GM04503 (cell line): ENCODE measurements at places on chromosomes 5 and 9.

GRCh38 chr9:8643464-8643863, 843.9 kb upstream of the DMAC1 start:
- DNase-seq, result no peak

DNA sequence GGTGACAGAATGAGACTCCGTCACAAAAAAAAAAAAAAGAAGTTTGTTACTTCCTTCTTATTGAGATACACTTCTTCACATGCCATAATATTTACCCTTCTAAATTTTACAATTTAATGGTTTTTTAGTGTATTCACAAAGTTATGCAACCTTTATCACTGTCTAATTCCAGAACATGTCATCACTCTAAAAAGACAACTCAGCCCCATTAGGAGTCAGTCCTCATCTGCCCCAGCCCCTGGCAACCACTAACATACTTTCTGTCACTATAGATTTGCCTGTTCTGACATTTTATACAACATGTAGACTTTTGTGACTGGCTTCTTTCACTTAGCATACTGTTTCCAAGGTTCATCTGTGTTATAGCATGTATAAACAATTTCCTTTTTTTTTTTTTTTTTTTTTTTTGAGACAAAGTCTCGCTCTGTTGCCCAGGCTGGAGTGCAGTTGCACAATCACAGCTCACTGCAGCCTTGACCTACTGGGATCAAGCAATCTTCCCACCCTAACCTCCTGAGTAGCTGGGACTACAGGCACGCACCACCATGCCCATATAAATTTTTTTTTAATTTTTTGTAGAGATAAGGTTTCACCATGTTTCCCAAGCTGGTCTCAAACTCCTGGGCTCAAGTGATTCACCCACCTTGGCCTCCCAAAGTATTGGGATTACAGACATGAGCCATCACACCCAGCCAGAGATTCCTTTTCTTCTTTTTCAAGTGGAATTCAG, 18.0 kb downstream of the AQP3 start:
- no peak for DNase-seq

GRCh38 chr9:119951090-119951489, 581.9 kb upstream of the BRINP1 start:
- DNase-seq, result peak; percentile 96

DNA sequence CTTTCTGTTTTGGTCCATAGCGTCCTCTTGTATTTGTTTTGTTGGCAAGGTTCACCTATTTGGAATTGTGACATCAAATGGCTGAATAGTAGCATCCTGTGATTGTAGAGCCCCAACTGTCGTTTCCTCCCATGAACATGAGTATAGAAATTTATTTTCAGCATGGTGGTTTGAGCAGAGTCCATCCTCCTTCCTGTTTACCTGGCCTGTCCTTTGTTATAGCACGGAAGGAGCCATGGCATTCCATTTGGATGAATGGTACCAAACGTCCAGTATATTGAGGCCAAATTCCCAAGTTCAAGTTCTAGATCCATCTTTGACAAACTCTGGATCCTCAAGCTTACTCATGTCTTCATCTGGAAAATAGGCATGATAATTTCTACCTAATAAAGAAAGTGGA, 16.8 kb downstream of the RASGRF2 start:
- DNase-seq, result no peak

DNA sequence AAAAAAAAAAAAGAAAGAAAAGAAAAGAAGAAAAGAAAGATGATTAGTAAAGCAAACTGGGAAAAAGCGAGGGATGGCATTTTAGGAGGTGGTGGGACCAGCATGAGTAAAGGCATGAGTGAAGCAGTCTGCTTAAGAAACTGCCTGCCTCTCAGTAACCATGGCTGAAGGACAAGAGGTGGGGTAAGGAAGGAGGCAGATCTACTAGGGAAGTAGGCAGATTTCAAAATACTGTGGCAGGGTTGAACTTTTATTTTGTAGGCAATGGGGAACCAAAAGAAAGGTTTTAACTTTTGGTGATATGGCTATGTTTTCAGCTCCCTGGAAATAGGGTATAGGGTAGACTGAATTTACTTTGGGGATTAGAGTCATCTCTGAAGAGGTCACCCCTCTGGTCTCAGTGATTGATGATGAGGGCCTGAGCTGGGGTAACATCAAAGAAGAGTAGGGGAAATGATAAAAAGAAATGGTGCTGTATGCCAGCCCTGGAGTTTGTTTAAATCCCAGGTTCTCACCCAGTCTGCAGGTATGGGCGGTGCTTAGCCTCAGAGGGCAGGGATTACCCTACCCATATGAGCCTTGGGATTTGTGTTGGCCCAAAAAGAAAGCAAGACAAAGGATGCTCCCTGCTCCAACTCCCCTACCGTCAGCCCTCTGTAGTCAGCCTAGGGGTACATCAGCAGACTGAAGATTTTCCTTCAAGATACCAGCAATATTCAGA, 316.2 kb downstream of the CWC27 start:
- DNase-seq, result no peak

GRCh38 chr9:69319324-69320025, 5.5 kb upstream of the ENTREP1 start:
- no peak for DNase-seq

- no peak for DNase-seq
Measured at GRCh38 chr5:27437594-27438200, 399.3 kb upstream of the CDH9 start.

- DNase-seq, result no peak
Measured at GRCh38 chr9:135818718-135819475, 88.4 kb downstream of the CAMSAP1 start.

- no peak for DNase-seq
Measured at GRCh38 chr9:108681851-108682590, 173.8 kb downstream of the ACTL7B start.

- no peak for DNase-seq
Measured at GRCh38 chr9:28365728-28366127, 792.4 kb upstream of the C9orf72 start.

- no peak for DNase-seq
Measured at GRCh38 chr5:68548959-68549676, 333.6 kb downstream of the PIK3R1 start.

DNA sequence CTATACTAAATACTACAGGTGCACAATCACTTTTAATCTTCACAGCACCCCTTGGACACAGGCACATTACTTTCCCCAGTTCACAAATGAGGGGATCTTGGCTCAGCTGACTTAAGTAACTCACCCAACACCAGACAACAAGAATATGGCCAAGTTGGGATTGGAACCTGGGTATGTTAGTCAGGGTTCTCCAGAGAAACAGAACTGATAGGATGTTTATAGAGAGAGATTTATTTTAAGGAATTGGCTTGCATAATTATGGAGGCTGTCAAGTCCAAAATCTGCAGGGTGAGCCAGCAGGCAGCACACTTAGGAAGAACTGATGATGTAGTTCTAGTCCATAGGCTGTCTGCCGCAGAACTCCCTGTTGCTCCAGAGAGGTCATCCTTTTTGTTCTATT, 312.9 kb downstream of the MAN2A1 start:
- DNase-seq, result no peak

GRCh38 chr5:109038209-109038840, 290.6 kb downstream of the FER start:
- no peak for DNase-seq

DNA sequence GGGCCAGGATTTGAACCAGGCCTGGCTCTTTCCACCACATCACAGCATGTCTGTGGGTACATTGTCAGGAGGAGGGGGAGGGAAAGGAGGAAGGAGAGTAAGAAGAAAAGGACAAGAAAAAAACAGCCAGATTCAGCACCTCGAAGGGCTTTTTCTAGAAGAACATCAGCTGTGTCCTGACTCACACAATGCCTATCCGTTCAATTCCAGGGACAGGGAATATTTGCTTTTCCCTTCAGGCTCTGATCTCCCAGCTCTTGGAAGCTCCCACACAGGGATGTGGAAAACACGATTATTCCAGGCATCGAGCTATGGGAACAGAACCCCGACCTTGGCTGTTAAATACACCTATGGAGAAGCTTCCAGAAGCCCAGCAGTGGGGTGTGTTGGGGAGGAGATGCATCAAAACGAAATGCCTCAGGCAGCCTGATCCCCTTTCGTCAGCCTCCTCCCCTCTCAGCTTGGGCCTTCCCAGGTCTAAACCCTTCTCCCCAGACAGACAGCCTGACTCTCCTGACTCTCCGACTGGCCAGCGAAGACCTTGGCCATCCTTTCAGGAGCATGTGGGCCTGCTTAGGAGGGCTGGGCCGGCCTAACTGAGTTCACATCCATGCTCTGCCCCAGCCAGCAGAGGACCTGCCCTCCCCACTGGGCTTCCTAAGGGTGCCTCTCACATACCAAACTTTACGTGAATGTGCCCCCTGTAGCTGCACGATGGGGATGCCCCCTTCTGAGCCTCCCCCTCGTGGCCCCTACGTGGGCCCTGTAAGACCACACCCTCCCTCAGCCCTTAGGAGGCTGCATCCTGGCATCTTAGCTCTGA, 54.4 kb downstream of the NEURL1B start:
- DNase-seq, result no peak

- no peak for DNase-seq
Measured at GRCh38 chr5:179348843-179349242, 3.6 kb upstream of the ADAMTS2 start.

DNA sequence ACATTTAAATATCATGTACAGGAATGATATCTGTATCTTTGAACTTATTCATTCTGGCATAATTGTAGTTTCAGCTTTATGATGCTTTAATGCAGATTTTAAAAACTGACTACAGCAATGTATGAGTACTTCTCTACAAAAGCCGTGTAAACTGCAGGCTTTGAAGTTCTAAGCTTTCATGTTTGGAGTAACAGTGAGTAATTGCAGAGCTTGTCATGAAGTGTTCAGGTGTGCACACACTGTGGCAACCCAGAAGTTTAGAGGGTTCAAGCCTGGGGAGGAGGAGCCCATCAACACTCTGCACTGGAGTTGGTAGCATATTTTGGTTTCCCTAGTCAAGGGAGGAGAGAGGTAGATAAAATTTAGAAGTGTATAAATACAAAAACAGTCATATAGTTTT, 130.9 kb downstream of the CD180 start:
- no peak for DNase-seq

DNA sequence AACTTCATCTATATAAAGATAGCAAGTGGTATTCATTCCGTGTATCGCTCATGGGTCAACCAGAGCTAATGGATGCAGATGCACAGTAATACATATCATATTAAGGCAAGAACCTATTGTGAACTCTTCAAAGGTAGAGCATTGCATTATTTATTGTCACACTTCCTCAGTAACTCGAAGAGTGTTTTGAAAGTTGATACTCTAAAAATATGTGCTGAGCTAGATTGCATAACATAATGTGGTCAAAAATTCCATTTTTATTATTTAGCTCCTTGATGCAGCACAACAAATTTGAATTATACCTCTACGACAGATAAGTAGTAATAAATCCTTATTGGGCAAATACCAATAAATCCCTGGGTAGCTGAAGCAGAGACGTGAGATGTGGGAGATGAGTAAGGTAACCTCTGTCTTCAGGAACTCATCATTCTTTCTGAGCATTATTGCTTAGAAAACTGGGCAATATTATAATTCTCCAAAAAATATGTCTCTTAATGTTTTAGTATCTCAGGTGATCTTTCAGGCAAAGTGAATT, 70.3 kb downstream of the CDH18 start:
- no peak for DNase-seq

GRCh38 chr9:116763770-116764169, 76.7 kb downstream of the TRIM32 start:
- DNase-seq, result no peak

DNA sequence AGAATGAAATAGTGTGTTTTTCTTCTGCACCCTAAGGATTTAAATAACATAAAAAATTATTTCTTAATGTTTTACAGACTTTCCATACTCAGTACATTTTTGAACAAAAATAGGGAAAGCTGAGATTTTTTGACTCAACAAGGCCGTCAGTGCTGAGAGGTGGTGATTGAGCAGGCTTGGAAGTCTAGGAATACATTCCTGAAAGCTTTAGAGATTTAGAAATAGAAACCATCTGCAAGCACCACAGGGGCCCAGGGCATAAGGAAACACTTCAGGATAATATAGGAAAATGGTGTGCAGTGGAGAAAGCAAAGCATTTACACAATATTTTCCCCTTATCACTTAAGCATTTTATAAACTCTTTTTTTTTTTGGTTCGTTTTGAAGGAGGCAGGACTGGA, 5.2 kb downstream of the BASP1 start:
- DNase-seq, result no peak

- no peak for DNase-seq
Measured at GRCh38 chr5:83426855-83427254, 44.7 kb upstream of the VCAN start.

DNA sequence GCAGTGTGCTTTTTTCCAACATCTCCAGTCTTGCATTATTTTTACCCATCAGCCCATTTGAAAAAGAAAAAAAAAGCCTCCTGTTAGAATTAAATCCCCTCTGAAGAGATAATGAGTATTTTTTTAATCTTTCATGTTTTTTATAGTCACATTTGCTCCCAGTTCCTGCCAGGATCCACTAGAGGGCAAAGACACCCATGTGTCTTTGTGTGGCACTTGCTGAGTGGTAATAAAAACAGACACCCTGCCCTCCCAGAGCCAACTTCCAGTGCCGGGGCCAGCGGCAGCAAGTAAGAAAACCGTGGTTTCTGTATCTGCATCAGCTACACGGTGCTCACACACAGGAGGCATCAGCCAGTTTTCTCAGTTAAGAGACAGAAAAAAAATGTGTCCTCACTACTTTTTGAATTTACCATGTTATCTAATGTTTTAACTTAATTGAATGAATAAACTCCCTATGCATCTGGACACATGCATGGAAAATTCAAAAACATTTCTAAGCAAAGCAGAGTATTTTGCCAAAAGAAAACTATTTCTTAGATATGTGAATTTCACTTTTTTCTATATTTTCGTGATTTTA, 70.2 kb upstream of the PLEKHG4B start:
- DNase-seq, result no peak

- no peak for DNase-seq
Measured at GRCh38 chr5:53733853-53734252, 173.4 kb downstream of the NDUFS4 start.

- no peak for DNase-seq
Measured at GRCh38 chr5:37926732-37927131, 86.9 kb upstream of the GDNF start.

- DNase-seq, result no peak
Measured at GRCh38 chr5:177081859-177082258, 4.9 kb upstream of the FGFR4 start.

- no peak for DNase-seq
Measured at GRCh38 chr5:142783601-142784341, 13.6 kb downstream of the ARHGAP26 start.

GRCh38 chr9:124320062-124320973, 62.6 kb downstream of the NEK6 start:
- DNase-seq, result no peak

GRCh38 chr5:111017731-111018130, 53.8 kb upstream of the TSLP start:
- DNase-seq, result no peak
